ENCODE measurements at places on chromosomes 3 and 15.
A peak's percentile ranks its signal among the peaks of the same experiment; 100 is the strongest.

DNA sequence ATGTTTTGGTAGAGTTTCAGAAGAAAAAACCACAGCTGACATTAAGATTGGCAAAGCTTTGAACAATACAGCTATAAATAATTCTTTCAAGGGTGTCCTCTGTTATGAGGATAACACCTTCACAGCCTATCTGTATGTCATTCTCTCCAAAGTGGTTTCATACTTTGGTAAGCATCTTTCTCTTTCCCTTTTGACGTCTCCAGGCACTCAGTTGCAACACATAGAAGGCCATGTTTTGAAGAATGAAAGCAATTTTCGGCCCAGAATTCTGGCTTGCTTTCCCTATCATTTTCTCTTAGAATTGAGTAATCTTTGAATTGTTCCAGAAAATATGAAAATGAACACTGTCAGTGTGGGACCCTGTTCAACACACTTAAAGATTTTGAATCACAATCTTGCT is 200.0 kb upstream of the CBLB start:
- DNase-seq: peak; percentile 44

GRCh38 chr3:129442947-129443346 is 2.9 kb downstream of the IFT122 start:
- DNase-seq: no peak

DNA sequence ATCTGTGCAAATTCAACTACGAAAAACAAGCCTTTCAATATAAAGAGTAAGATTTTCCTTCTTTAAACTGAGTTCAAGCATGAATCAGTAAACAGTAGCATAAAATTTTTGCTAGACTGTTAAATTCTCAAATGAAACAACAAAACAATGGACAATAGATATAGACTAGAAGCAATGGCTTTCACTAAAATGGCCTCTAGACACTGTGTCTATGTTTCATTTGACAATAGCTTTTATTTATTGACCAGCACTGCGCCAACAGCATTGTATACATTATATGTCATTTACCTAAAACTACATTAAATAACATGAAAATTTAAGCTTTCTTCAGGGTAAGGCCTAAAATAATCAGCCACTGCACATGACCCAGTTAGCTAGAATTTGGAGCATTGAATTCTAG is 148.5 kb downstream of the DUT start:
- no peak for DNase-seq

DNA sequence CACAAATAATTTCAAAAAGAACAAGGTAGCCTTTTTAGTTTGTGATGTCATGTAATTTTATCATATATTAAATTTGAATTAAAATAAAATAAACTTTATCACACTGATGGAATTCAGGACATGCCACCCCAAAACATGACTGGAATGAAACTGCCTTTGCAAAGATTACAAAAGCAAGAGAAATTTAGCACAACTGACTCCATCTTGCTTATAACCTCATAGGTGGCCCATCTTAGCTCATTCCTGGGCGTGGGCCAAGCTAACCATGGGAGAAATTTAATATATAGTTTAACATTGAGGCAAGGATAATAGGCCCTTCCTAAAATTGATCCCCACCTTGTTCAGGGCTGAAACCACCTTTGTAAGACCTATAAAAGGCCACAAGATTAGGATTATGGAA is 235.6 kb downstream of the ZNF385D start:
- no peak for DNase-seq

GRCh38 chr3:112199622-112200316 is 66.7 kb upstream of the GCSAM start:
- no peak for DNase-seq

GRCh38 chr15:41512512-41512939 is 1.1 kb downstream of the LTK start:
- DNase-seq: no peak

- no peak for DNase-seq
These were observed 1.5 kb downstream of the ARHGEF3 start for GRCh38 chr3:56800130-56800831.

DNA sequence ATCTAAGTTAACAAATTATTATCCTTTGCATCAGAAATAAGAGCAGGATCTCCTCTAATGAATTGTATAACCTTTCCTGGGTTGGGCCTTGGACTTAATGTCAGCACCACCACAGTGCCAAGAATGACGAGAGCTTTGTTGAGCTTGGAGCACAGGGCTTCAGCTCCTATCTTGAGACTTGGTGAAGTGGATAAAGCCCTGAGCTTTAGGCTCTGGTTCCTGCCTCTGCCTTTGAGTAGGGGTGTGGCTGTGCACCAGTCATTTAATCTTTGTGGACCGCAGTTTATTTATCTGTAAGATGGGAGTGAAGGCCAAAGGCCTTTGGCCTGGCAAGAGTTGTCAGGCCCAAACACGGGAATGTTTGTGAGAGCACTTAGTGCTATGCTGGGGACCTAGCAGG is 162.2 kb downstream of the VGLL4 start:
- no peak for DNase-seq

DNA sequence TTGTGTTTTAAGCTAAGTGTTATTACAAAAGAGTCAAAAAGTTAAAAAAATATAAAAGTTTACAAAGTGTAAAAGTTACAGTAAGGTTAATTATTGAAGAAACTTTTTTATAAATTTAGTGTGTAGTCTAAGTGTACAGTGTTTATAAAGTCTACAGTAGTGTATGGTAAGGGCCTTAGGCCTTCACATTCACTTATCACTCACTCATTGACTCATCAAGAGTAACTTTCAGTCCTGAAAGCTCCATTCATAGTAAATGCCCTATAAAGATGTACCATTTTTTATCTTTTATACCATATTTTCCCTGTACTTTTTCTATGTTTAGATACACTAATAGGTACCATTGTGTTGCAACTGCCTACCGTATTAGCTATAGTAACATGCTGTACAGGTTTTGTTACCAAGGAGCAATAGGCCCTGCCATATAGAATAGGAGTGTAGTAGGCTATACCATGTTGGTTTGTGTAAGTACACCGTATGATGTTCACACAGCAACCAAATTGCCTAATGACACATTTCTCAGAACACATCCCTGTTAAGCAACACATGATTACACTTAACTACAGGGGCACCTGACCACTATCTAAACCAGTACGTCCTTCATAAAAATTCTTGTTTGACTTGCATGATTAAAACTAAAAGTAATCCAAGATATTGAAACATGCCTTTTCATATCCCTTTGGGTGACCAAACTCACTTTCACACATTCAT is 17.2 kb downstream of the RAD18 start:
- DNase-seq: no peak

GRCh38 chr3:78049521-78049920 is 1009.6 kb downstream of the ROBO2 start:
- no peak for DNase-seq

DNA sequence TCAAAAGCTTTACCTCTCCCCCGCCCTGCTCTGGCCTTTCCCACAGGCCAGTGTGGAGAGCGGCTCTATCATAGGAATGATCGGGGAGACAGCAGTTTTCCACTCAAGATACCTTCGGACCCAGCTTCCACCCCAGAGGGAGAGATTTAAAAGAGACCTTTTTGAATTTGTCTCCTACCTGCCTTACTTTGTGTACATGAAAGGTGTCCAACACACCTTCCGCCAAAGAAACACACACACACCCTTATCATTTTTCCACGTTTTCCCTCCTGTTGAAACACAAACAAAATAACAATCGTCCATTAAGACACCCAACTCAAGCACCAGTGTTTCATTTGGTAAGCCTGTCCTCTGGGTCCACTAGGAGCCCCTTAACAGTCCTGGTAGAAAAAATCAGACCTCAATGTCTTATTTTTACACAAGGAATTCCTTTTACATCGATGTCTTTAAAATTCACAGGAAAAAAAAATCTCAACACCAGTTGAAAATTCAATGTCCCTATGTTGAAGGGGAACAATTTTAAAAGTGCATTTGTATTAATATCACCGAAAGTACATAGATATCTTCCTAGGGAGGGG is 4.0 kb downstream of the HES1 start:
- no peak for DNase-seq

DNA sequence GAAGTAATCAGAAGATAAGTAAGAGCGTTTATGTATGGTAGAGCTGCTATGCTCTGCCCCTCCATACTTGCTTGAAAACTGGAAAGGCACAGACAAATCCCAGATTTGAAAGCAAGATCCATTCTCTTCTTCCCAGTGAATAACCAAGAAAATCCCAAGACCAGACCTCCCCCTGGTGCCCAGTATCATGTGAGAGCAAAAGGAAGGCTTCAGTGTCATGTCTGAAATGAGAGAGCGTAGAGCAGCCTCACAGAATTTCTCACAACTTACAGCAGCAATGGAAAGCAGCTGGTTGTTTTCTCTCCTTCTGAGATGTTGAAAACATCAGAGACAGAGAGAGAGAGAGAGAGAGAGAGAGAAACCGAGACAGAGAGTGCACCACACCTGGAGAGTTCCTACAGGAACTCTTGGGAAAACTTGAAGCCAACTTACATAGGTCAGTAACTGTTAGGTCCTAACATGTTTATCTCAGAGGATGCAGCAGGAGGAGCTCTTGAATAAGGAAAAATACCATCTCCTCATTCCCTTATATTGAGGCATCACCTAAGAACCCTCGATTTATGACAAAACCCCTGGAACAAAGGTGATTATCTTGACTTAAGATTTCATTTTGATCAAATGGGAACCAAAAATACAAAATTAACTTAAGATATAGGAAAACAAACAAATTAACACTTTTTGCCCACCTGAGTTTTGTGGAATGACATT is 273.3 kb downstream of the NSUN3 start:
- DNase-seq: no peak

GRCh38 chr3:39291903-39292329 is 12.1 kb upstream of the CX3CR1 start:
- peak; percentile 32 for DNase-seq

GRCh38 chr3:32551087-32551486 is 19.6 kb downstream of the DYNC1LI1 start:
- DNase-seq: no peak

DNA sequence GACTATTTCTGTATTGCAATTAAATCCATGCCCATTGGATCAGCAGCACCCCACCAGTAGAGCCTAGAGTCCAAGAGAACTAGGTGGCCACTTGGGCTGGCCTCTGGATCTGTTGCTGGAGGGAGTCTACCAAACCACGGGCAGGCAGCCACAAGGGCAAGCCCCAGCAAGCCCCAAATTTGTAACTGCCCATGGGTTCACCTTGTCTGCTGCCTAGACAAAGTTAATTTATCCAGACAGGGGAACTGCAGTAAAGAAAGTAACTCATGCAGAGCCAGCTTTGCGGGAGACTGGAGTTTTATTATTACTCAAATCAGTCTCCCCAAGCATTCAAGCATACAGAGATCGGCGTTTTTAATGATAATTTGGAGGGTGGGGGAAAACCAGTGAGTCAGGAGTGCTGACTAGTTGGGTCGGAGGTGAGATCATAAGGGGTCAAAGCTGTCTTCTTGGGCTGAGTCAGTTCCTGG is 74.0 kb upstream of the TERB2 start:
- no peak for DNase-seq

DNA sequence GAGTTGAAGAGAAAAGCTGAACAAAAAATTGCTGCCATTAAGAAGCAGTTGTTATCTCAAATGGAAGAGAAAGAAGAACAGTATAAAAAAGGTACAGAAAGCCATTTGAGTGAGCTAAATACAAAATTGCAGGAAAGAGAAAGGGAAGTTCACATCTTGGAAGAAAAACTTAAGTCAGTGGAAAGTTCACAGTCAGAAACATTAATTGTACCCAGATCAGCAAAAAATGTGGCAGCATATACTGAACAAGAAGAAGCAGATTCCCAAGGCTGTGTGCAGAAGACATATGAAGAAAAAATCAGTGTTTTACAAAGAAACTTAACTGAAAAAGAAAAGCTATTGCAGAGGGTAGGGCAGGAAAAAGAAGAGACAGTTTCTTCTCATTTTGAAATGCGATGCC is 152.4 kb upstream of the LRRFIP2 start:
- DNase-seq: no peak

- no peak for DNase-seq
These were observed 97.8 kb downstream of the SEC22A start for GRCh38 chr3:123299581-123299980.

GRCh38 chr3:59658274-59658673 is 608.4 kb upstream of the CFAP20DC start:
- no peak for DNase-seq

DNA sequence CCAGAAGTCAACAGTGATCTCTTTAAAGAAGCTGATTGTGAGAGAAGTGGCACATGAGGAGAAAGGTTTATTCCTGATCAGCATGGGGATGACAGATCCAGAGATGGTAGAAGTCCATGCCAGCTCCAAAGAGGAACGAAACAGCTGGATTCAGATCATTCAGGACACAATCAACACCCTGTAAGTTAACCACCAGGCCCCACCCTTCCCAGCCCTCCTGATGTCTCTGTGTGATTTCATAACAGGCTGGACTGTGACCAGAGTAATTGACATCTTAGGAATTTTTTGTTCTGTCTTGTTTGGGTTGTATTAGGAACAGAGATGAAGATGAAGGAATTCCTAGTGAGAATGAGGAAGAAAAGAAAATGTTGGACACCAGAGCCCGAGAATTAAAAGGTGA is 67.7 kb downstream of the KLHL25 start:
- DNase-seq: no peak

- DNase-seq: no peak
These were observed 25.8 kb downstream of the COLQ start for GRCh38 chr3:15495461-15496340.

DNA sequence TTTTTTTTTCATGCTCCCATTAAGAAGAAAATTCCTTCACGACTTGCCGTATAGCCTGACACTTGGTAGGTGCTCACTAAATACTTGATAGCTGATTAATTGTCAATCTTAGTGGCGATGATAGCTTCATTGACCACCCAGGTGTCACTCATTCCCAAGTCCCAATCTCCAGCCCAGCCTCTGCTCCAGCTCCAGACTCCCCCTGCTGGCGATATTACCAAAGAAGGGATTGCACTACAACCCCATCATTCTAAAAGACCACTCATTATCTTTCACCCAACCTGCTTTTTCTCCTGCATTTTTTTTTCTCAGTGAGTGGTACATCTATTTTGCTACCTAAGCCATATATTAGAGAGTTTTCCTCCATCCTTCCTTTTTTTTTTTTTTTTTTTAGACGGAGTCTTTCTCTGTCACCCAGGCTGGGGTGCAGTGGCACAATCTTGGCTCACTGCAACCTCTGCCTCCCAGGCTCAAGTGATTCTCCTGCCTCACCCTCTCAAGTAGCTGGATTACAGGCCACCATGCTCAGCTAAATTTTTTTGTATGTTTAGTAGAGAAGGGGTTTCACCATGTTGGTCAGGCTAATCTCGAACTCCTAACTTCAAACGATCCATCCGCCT is 19.5 kb upstream of the COMMD2 start:
- peak; percentile 20 for DNase-seq

DNA sequence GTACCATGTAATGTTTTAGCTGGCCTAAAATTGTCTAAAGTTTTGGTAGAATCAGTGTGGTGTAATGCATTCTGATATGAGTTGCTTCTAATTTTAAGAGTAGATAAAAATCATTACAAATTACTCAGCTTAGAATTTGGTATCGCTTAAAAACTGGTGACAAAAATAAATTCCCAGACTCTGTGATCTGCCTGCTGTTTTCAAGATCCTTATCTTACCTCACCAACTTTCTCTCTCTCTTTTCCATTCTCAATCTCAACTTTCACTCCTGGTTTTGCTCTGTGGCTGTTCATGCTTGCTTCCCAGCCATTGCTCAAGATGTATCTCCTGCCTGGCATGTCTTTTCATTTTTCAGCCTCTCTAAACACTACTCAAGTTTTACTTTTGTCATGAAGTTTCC is 45.7 kb downstream of the TCF12 start:
- no peak for DNase-seq

All from GM19239 (cell line).